ENCODE measurements at places on chromosomes 4 and X.

- no peak for DNase-seq
Measured at GRCh38 chrX:154408659-154409221, 314 bp downstream of the DNASE1L1 start.

DNA sequence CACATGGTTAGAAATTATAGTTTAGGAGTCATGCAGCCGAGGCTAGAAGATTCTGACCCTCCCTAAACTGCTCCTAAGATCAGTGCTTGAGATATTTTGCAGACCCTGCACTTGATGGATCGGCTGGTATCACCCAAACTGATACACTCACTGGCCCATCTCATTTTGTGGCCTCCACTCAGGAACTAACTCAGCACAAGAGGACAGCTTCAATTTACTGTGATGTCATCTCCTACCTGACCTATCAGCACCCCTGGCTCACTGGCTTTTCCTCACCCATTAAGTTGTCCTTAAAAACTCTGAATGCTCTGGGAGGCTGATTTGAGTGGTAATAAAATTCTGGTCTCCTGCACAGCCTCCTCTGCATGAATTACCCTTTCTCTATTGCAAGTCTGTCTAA, 450.9 kb downstream of the PCDH10 start:
- no peak for DNase-seq

- no peak for DNase-seq
Measured at GRCh38 chr4:14695095-14695845, 307.0 kb upstream of the CPEB2 start.

DNA sequence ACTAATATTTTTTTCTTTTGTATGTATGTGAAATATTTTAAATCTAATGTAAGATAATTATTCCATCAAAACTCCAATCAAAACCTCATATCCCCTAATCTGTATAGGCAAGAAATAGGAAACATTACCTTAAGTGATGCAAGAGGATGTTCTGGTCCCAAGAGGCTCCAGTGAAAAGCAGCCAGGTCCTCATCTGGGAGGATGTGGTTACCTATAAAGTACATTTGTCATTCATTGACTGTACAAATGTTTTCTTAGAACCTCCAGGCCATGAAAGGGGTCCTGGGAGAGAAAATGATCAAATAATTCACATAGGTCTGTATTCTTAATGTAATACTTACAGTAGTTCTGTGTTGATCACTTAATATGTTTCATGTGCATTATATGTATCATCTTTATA, 25.5 kb downstream of the FAM120C start:
- DNase-seq: no peak

GRCh38 chr4:129218360-129218759, 122.4 kb downstream of the C4orf33 start:
- no peak for DNase-seq

GRCh38 chr4:139245590-139245989, 34.4 kb downstream of the MGARP start:
- DNase-seq: no peak

DNA sequence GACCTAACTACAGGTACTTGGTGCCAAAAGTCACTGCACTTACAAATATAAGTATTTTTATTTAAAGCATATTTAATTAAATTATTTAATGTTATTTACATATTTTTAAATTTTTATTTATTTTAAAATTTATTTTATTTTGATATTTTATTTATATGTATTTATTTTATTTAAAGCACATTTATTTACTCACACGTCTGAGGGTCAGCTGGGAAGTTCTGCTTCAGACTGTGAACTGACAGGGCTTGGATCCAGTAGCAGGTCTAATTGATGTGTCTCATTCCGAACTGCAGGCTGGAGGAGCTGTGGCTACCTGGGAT, 392.5 kb downstream of the GBA3 start:
- no peak for DNase-seq

- no peak for DNase-seq
Measured at GRCh38 chr4:86818841-86819240, 30.3 kb downstream of the SLC10A6 start.

DNA sequence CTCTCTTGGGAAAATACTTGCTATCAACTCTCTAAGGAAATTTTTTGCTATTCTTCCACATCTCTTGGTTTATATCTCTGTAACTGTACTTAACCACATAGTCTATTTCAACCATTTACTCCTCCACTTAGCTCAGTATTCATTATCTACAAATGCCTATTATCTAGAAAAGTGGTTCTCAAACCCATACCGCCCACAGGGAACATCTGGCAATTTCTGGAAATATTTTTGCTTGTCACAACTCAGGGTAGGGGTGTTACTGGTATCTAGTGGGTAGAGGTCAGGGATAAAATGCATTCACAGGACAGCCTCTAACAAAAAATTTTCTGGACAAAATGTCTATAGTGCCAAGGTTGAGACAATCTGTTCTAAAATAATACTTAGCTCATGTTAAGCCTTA, 14.4 kb downstream of the ATRX start:
- no peak for DNase-seq

- no peak for DNase-seq
Measured at GRCh38 chr4:149031399-149031798, 589.2 kb upstream of the NR3C2 start.

DNA sequence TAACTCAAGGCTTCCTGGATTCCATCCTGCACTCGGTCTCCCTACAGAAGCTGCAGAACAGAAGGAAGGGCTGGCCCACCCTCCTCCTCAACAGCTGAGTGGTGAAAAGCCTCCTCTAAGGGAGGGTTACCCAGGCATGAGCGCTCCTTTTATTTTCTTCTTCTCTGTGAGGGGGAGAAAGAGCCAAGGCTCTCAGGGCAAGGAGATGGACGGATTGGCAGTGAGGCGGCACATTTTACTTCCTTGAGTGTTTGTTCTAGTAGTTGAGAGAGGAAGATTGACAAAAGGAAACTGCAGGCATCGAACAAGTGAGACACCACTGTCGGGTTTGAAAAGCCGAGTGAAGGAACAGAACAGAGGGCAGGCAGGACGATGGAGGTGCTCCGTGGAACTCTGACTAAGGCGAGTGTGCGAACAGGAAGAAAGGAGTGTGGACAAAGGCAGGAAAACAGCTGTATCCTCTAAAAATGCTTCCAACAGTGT, 38.4 kb upstream of the STS start:
- DNase-seq: no peak

DNA sequence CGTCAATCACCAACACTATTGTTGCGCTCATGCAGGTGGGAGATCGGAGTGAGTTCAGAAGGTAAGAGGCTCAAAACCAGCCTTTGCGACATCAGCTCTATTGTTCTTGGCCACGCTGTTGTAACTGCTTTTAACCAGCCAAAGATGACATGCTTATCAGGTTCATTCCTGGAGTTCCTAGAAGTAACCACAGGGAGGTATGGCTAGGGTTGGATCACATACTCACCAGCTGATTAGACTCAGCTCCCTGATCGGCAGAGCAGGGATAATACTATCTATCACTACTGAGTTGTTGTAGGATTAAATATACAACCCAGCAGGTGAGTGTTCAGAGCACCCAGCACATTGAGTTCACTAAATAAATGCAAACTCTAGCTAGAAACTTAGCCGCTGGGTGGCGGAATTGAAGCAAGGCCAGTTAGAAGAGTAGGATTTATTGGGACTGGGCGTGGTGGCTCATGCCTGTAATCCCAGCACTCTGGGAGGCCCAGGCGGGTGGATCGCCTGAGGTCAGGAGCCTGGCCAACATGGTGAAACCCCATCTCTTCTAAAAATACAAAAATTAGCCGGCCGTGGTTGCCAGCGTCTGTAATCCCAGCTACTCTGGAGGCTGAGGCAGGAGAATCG, 12.4 kb downstream of the SLC34A2 start:
- no peak for DNase-seq

DNA sequence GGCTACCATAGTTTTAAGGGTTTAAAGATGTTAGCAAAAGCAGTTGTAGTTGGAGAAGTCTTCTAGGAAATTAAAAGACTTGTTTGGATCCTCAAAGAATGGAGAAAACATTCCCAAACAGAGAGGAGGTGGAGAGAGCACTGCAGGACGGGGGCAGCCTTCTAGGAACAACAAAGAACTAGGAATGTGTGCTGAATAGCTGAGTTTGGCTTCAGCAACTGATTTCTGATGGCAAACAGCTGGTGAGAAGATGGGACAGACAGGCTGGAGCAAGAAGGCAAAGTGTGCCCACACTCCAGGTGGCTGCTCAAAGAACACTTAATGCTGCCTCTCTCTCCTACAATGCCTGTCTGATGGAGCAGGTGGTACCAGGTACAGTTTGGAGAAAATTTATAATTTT, 1331.1 kb downstream of the ADGRL3 start:
- DNase-seq: no peak

DNA sequence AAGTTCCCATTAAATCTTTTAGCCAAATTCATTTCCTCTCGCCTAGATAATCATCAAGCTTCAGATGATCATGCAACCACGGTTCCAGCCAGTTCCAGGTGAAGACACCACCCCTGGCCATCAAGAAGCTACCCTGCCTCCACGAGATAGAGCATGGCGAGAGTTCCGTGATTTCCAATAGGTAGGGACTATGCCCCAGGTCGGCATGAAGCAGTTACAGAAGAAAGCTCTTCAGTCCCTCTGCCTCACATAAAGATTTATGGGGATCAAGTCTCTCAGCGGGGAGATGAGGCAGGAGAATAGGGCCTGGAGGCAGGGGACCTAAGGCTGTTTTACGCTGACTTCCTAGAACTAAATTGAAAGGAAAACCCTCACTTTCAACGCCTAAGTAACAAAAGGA, 183.9 kb downstream of the OR13H1 start:
- DNase-seq: no peak
